Activated CD8-positive, alpha-beta memory T cell treated with anti-CD3 and anti-CD28 coated beads for 48 hours (primary cell): ENCODE measurements at places on chromosomes 4 and X.

GRCh38 chr4:23881674-23882337 lies 8.0 kb downstream of the PPARGC1A start:
- no peak for DNase-seq

- no peak for DNase-seq
These were observed 97.1 kb downstream of the TMA16 start for GRCh38 chr4:163591614-163592020.

DNA sequence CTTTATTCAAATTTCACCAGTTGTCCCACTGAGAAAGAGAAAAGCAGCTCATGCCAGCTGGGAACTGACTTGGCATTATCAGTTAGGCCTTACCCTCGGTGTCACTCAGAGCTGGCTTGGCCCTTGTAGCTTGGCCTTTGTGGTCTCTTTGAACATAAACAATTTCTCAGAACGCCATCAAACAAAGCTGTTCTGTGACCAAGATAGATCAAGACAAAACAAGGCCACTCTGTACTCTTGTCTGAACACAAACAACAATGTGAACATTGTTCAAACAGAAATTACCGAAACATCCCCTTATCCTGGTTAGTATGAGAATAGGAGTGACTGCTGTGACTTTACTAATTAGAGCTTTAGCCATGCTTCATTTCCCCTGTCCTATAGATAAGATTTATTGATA lies 57.2 kb downstream of the DIPK2B start:
- no peak for DNase-seq

DNA sequence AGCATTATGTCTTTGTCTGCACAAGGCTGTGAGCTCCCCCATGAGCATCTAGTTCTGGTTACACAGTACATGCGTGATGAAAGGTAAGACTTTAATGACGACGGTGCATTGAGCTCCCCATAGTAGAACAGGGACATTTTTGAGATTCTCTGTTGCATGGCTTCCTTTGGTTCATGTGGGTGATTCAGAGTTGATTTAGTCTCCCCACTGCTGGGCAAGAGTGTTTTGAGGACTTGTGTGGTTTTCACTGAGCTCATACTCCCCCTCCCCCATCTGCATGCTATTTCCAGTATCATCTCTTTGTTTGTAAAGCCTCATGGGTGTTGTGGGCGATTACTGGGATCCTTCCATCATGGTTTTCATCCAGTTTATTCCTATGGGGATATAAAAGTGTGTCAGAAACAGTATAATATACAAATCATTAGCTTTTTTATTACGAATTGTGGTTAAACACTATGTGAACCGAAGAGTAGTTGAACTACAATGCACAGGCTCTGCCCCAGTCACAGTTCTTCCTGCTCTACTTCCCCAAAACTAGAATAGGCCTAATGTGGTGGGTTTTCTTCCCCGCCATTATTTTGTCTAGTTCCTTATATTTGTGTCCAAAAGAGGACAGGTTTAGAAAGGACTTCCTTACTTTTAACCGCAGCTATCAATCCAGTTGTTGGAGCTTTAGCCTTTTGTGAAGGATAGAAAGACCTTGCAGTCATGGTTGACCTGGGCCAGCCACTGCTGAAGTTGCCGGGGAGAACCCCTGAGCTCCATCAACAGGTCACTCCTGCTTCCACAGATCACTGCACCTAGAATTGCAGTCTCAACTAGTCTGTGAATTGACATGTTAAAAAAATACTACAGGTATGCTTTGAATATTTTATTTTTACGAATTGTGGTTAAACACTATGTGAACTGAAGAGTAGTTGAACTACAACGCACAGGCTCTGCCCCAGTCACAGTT lies 30.4 kb downstream of the KIT start:
- no peak for DNase-seq

- DNase-seq: no peak
These were observed 16.7 kb downstream of the IL21 start for GRCh38 chr4:122604146-122604545.

- no peak for DNase-seq
These were observed 178.4 kb downstream of the ATOH1 start for GRCh38 chr4:94006932-94007331.

- no peak for DNase-seq
These were observed 66.6 kb downstream of the FBXO8 start for GRCh38 chr4:174216799-174217272.

DNA sequence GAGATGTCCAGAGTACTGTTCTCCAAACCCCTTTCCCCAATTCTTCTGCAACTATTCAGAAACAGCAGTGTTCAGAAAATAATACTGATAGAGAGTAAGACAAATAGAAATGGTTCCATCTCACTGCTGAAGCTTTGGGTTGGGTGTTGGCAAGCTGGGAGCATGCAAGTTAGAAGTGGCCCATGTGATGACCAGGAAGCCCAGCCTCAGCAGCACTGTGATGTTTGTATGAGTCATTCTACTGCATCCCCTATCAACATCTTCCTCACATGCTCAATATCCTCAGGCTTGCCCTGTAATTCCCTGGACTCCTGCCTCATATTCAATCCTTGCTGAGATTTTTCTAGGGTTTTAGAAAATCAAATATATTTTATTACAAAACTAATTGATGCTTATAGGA lies 96.5 kb downstream of the CHRDL1 start:
- no peak for DNase-seq

DNA sequence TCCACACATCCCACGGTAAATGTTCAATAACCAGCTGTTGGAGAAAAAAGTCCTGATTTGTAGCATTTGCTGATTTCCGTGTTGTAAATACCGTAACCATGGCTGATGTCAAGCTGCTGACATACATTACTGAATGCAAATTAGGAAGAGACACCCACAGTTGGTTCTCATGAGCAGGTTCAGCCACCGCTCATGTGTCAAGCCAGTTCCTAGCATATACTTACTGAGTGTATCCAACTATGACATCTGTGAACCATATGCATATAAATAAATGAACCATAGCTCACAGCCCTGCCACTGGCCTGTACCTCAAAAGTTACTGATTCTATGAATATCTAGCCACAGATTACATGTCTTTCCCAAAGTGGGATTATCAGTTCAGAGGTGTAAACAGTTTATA lies 29.5 kb downstream of the FHDC1 start:
- DNase-seq: no peak

- no peak for DNase-seq
These were observed 32.0 kb downstream of the DAPP1 start for GRCh38 chr4:99848591-99849001.
